Lower lobe of right lung (tissue), 2 donors: ENCODE measurements at places on chromosomes 16 and 17.

DNA sequence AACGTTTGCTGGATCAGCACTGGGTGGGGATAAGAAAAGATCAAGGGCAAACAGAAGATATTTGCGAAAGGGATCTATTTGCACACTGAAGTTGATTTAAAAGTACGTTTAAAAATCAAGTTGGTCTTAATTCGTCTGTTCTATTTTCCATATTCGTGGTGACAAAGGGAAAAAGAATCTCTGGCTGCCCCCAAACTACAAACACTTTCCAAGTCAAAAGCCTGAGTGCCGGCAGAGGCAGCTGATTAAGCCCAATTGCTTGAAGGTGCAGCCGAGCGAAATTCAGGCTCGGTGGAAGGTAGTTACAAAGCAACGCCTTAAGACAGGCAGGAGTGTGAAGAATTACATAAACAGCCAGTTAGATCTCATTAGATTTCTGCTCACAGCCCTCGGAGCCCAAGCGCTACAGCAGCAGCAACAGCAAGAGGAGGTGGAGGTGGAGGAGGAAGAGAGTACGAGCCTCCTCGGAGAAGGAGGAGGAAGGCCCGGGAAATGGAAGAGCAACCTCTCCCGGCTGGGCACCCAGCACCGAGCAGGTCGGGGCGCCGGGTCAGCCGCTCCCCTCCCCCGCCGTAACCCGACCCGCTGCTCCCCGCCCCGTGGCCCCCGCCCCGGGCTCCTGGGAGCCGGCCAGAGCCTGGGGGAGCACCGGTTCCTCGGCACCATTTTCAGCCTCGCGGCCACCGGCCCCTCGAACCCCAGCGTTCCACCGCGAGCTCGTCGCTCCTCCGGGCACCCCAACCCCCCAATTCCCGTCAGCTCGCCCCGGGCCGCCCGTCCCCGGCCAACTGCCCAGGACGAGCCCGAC, 890 bp downstream of the TOB1 start:
- peak overlapping the region; percentile 91 for H3K4me3 ChIP-seq
- H3K4me1 ChIP-seq = peaks cover 45% of the 10 kb centered on the region
- no peaks in the 10 kb centered on the region for H3K27me3 ChIP-seq

- H3K27ac ChIP-seq = no peak overlapping the region
- no peaks in the 10 kb centered on the region for H3K4me1 ChIP-seq
- H3K36me3 ChIP-seq = no peaks in the 10 kb centered on the region
- DNase-seq = no peak
- H3K27me3 ChIP-seq = peaks cover 14% of the 10 kb centered on the region
Observed at GRCh38 chr16:50520451-50521245, 27.5 kb upstream of the NKD1 start.

GRCh38 chr17:58991718-58992331, 114.9 kb downstream of the TRIM37 start:
- H3K36me3 ChIP-seq = peaks cover 6% of the 10 kb centered on the region
- no peaks in the 10 kb centered on the region for H3K4me1 ChIP-seq
- peak overlapping the region; percentile 71 for H3K27ac ChIP-seq
- H3K27me3 ChIP-seq = no peaks in the 10 kb centered on the region
- H3K4me3 ChIP-seq = no peak overlapping the region

DNA sequence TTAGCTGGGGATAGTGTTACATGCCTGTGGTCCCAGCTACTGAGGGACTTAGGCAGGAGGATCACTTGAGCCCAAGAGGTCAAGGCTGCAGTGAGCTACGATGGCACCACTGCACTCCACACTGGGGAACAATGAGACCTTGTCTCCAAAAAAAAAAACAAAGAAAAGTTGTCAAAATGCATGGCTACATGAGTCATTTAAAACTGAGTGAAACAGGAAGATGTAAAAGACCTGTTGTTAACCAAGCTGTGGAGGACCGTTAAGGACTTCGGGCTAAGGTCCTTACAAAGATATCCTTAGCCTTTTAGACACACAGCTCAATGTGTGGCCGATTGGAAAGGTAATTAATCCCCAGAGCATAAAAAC, 25.1 kb downstream of the ZP2 start:
- no peaks in the 10 kb centered on the region for H3K27me3 ChIP-seq
- no peak overlapping the region for H3K4me3 ChIP-seq
- H3K27ac ChIP-seq = no peak overlapping the region
- H3K4me1 ChIP-seq = peaks cover 6% of the 10 kb centered on the region

GRCh38 chr16:85446951-85447692, 166.0 kb upstream of the GSE1 start:
- H3K4me1 ChIP-seq = peaks cover 28% of the 10 kb centered on the region
- H3K27ac ChIP-seq = no peak overlapping the region
- H3K4me3 ChIP-seq = no peak overlapping the region
- no peaks in the 10 kb centered on the region for H3K36me3 ChIP-seq

GRCh38 chr17:44272321-44272951, 4.5 kb upstream of the SLC4A1 start:
- H3K27ac ChIP-seq = no peak overlapping the region
- no peak for DNase-seq
- no peaks in the 10 kb centered on the region for H3K36me3 ChIP-seq
- peaks cover 4% of the 10 kb centered on the region for H3K27me3 ChIP-seq
- peaks cover 5% of the 10 kb centered on the region for H3K4me1 ChIP-seq
- H3K4me3 ChIP-seq = no peak overlapping the region

DNA sequence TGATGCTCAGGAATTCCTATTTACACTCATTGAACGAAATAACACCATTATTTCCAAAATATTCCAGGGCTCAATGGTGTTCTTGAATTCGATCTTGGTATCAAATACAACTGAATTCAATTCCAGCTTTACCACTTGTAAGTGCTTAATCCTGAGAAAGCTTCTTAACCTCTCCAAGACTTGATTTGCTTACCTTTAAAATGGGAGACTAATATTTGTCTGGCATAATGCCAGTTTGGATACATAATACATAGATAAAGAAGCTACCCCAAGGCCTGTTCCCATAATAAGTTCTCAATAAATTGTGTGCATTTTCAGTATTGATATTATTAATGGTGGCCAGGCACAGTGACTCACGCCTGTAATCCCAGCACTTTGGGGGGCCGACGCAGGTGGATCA, 368.9 kb upstream of the MAF start:
- no peak for DNase-seq
- no peak overlapping the region for H3K4me3 ChIP-seq
- no peaks in the 10 kb centered on the region for H3K27me3 ChIP-seq
- H3K4me1 ChIP-seq = no peaks in the 10 kb centered on the region
- no peak overlapping the region for H3K27ac ChIP-seq

GRCh38 chr17:13104576-13104975, 86.7 kb upstream of the ELAC2 start:
- no peak overlapping the region for H3K27ac ChIP-seq
- H3K4me3 ChIP-seq = no peak overlapping the region
- no peaks in the 10 kb centered on the region for H3K4me1 ChIP-seq

DNA sequence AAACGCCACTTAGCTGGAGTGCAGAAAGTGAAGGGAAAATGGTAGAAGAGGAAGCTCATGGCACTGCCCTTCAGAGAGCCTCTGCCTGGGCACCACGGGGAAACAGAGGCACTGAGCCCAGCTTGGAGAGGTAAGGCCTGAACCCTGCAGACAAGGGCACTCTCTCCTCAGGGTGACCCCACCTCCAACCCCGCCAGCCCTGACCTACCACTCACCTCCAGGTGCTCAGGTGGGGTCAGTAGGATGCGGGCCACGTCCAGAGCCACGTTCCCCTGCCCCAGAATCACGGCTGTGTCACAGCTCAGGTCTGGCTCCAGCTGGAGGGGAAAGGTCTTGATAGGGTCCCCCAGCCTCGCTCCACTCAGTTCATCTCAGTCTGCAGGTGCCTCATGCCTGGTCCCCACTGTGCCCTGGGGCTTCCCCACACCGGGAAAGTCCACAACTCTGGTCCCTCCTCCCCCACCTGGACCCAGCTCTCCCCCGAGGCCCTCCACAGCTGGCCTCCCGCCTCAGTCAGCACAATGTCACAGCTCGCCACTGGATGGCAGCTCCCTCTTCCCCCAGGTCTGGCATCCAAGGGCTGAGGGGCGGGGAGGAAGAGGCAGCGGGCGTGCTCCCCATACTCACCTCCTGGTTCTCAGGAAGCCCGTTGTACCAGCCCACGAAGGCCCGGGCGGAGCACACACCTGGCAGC, 6.0 kb upstream of the GRIN2C start:
- DNase-seq = peak; percentile 44
- H3K4me3 ChIP-seq = no peak overlapping the region
- no peaks in the 10 kb centered on the region for H3K36me3 ChIP-seq
- H3K27me3 ChIP-seq = peaks cover 6% of the 10 kb centered on the region
- H3K27ac ChIP-seq = no peak overlapping the region

- H3K27ac ChIP-seq = peak within 1 kb of the TSS; percentile 90
- H3K4me3 ChIP-seq = peak within 1 kb of the TSS; percentile 68
- peak; percentile 96 for DNase-seq
Observed at GRCh38 chr17:2041561-2042389, at the start of gene OVCA2. OVCA2 (plus strand) TSS chr17:2042022; CDS start chr17:2042048, 26 bp downstream.

DNA sequence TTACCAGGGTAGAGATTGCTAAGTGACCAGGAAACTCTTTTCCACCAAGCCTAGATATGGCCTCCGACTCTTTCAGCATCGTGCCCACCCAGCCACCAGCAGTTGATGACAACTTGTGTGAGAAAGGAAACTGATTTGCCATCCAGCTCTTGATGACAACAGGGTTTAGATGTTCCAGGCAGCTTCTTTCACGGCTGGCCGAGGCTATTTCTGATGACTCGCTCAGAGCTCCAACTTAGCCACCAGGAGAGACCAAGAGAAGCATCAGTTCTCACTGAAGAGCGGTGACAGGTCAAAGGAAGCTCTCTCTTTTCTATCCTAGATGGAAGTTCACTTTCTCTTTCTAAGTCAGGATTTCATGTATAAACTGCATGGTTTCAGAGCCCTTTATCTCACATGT, 61.2 kb downstream of the MPHOSPH6 start:
- H3K27me3 ChIP-seq = no peaks in the 10 kb centered on the region
- no peak for DNase-seq
- H3K4me1 ChIP-seq = no peaks in the 10 kb centered on the region
- H3K27ac ChIP-seq = no peak overlapping the region
- no peaks in the 10 kb centered on the region for H3K36me3 ChIP-seq

- H3K27ac ChIP-seq = no peak overlapping the region
- DNase-seq = no peak
- H3K4me1 ChIP-seq = peaks cover 8% of the 10 kb centered on the region
Observed at GRCh38 chr17:4582691-4583090, 1.6 kb upstream of the SMTNL2 start.

DNA sequence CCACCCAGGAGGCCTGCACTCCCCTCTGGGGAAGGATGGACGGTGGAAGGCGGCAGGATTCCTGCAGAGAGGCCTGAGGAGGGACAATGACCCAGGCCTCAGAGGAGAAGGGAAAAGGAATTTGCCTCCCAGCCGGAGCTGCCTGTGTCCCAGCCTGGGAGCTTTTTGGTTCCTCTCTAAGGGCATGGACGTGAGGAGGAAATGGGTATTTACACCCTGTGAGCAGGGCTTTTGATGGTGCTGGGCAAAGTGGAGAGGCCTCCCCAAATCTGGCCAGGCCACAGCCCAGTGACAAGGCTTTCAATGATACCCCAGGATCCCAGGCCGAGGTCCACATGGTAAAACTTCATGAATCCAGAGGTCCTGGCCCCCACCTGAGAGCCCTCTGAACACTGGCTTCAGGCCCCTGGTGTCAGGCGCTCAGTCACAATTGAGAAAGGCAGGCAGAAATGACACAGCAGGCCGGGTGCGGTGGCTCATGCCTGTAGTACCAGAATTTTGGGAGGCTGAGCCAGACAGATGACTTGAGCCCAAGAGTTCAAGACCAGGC, 56.0 kb upstream of the DOC2B start:
- H3K4me1 ChIP-seq = peaks cover 7% of the 10 kb centered on the region
- H3K36me3 ChIP-seq = no peaks in the 10 kb centered on the region
- DNase-seq = peak; percentile 20
- no peaks in the 10 kb centered on the region for H3K27me3 ChIP-seq

GRCh38 chr17:80703142-80703478, 158.5 kb downstream of the RPTOR start:
- H3K27me3 ChIP-seq = no peaks in the 10 kb centered on the region
- no peak overlapping the region for H3K4me3 ChIP-seq
- no peak for DNase-seq
- H3K4me1 ChIP-seq = no peaks in the 10 kb centered on the region

DNA sequence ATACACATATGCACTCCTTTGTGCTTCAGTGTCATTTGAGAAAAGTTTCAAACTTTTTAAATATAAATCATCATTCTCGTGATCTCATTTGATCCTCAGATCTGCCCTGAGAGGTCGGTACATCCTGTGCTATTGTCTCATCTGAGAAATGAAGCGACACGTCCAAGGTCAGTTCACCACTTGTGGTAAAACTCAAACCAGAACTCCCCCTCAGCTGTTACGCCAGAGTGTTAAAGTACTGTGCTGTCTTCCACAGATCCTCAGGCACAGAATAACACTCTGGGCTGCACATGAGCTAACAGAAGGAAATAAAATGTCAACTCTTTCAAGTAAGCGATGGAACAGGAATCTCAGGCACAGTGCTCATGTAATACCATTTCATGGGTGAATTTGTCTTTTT, 31.4 kb downstream of the ANKFN1 start:
- no peak for DNase-seq
- H3K36me3 ChIP-seq = no peaks in the 10 kb centered on the region
- H3K27me3 ChIP-seq = no peaks in the 10 kb centered on the region
- H3K4me1 ChIP-seq = no peaks in the 10 kb centered on the region
- H3K27ac ChIP-seq = no peak overlapping the region

- DNase-seq = no peak
- peaks cover 28% of the 10 kb centered on the region for H3K27me3 ChIP-seq
- H3K4me1 ChIP-seq = no peaks in the 10 kb centered on the region
- H3K4me3 ChIP-seq = no peak overlapping the region
Observed at GRCh38 chr16:85696781-85697180, 8.0 kb upstream of the GINS2 start.

GRCh38 chr17:75269844-75270217, 1.2 kb downstream of the MIF4GD start:
- H3K4me3 ChIP-seq = peak overlapping the region; percentile 93
- peak overlapping the region; percentile 99 for H3K27ac ChIP-seq
- peaks cover 23% of the 10 kb centered on the region for H3K4me1 ChIP-seq
- H3K27me3 ChIP-seq = no peaks in the 10 kb centered on the region

DNA sequence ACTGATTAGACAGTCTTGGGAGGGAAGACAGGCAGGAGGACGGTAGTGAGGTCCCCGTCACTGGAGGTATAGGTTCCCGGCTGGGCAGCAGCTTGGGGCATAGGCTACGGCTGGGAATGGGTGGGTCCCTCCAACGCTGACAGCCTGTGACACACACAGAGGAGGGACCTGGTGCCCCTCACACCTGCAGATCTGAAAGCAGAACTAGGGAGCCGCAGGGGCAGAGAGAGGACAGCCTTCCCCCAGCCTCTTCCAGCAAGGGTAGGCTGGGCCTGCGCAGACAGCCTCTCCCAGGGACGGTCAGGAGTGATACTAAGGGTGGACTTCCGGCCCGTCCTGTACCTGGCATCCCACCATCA, 2.0 kb downstream of the P2RX1 start:
- H3K4me1 ChIP-seq = peaks cover 38% of the 10 kb centered on the region
- no peaks in the 10 kb centered on the region for H3K27me3 ChIP-seq
- H3K27ac ChIP-seq = peak overlapping the region; percentile 58
- H3K4me3 ChIP-seq = peak overlapping the region; percentile 37
- no peak for DNase-seq

- peaks cover 53% of the 10 kb centered on the region for H3K4me1 ChIP-seq
- no peak overlapping the region for H3K4me3 ChIP-seq
- no peak for DNase-seq
Observed at GRCh38 chr16:70526403-70526802, 2.8 kb downstream of the SF3B3 start.

GRCh38 chr16:4696905-4697847, 3.8 kb downstream of the NUDT16L1 start:
- no peak overlapping the region for H3K4me3 ChIP-seq
- no peaks in the 10 kb centered on the region for H3K27me3 ChIP-seq
- H3K27ac ChIP-seq = no peak overlapping the region
- H3K36me3 ChIP-seq = peaks cover 71% of the 10 kb centered on the region

- H3K36me3 ChIP-seq = no peaks in the 10 kb centered on the region
- H3K4me1 ChIP-seq = peaks cover under 1% of the 10 kb centered on the region
- H3K27me3 ChIP-seq = no peaks in the 10 kb centered on the region
- H3K27ac ChIP-seq = no peak overlapping the region
- no peak for DNase-seq
Observed at GRCh38 chr17:9355846-9356245, 219.8 kb downstream of the STX8 start.
